Naive B cell (primary cell): ENCODE measurements at places on chromosomes 7 and 10. TPM values are rescaled to one million over a fixed set of nuclear protein-coding genes. Genes with fewer than 3 reads are reported as not detected.

The XRCC2 gene
- not detected for polyA plus RNA-seq

The TRIM50 gene
- polyA plus RNA-seq: not detected

The ADK gene
- 240 TPM for polyA plus RNA-seq

The CLDN15 gene
- not detected for polyA plus RNA-seq

The CXCL12 gene
- polyA plus RNA-seq: not detected

The MYPN gene
- polyA plus RNA-seq: not detected

The ADRA2A gene
- polyA plus RNA-seq: not detected

The PAPOLB gene
- not detected for polyA plus RNA-seq

The OR6V1 gene
- polyA plus RNA-seq: not detected

The SAP25 gene
- not detected for polyA plus RNA-seq

The EPO gene
- polyA plus RNA-seq: not detected

The VPS41 gene
- polyA plus RNA-seq: 100 TPM

The ZPBP gene
- polyA plus RNA-seq: not detected

The FAM241B gene
- 0.47 TPM for polyA plus RNA-seq

The CACNB2 gene
- polyA plus RNA-seq: 0.41 TPM

The MRC1 gene
- polyA plus RNA-seq: not detected

The SKIDA1 gene
- not detected for polyA plus RNA-seq

The NUTM2E gene
- not detected for polyA plus RNA-seq

The NUDT13 gene
- polyA plus RNA-seq: not detected

The OPALIN gene
- polyA plus RNA-seq: not detected

The HOXA6 gene
- not detected for polyA plus RNA-seq

The ALOX5 gene
- polyA plus RNA-seq: 202 TPM

The STEAP1B gene
- 5.3 TPM for polyA plus RNA-seq

The ATP6V0E2 gene
- 30.3 TPM for polyA plus RNA-seq

The SPDYE8 gene
- polyA plus RNA-seq: 0.25 TPM

The LRRTM3 gene
- not detected for polyA plus RNA-seq

The DYNC1I1 gene
- polyA plus RNA-seq: not detected

The ECHS1 gene
- polyA plus RNA-seq: 121 TPM

The GTF2IRD2 gene
- polyA plus RNA-seq: 27.6 TPM

The CCL24 gene
- not detected for polyA plus RNA-seq

The GPR85 gene
- polyA plus RNA-seq: not detected

The ING3 gene
- 48.3 TPM for polyA plus RNA-seq

The GATA3 gene
- polyA plus RNA-seq: 0.12 TPM

The TWIST1 gene
- polyA plus RNA-seq: not detected

The ACHE gene
- polyA plus RNA-seq: 0.55 TPM

The PARG gene
- polyA plus RNA-seq: 4.3 TPM

The OR6B1 gene
- polyA plus RNA-seq: not detected

The SEMA3A gene
- polyA plus RNA-seq: not detected

The MSMB gene
- not detected for polyA plus RNA-seq

The CTAGE8 gene
- polyA plus RNA-seq: 0.70 TPM

The ATXN7L1 gene
- polyA plus RNA-seq: 17.7 TPM

The CYP3A7 gene
- not detected for polyA plus RNA-seq

The SNCG gene
- polyA plus RNA-seq: not detected

The SCIN gene
- 0.48 TPM for polyA plus RNA-seq

The ZRANB1 gene
- 4.5 TPM for polyA plus RNA-seq

The MMD2 gene
- not detected for polyA plus RNA-seq

The TMEM139 gene
- not detected for polyA plus RNA-seq

The ITGA8 gene
- polyA plus RNA-seq: not detected

The ANKRD2 gene
- polyA plus RNA-seq: not detected

The CPA2 gene
- not detected for polyA plus RNA-seq

The INHBA gene
- not detected for polyA plus RNA-seq

The HTR5A gene
- not detected for polyA plus RNA-seq

The NODAL gene
- polyA plus RNA-seq: not detected

The JCAD gene
- polyA plus RNA-seq: 0.07 TPM

The CPA5 gene
- polyA plus RNA-seq: not detected

The IKZF5 gene
- 16.3 TPM for polyA plus RNA-seq
